ENCODE measurements at places on chromosomes 7 and 10. TPM values are rescaled to one million over a fixed set of nuclear protein-coding genes. Genes with fewer than 3 reads are reported as not detected.

- peaks cover 2% of the 10 kb centered on the region for H3K4me1 ChIP-seq
- H3K27ac ChIP-seq, result no peak overlapping the region
- no peak for DNase-seq
- H3K36me3 ChIP-seq, result no peaks in the 10 kb centered on the region
These were observed 18.7 kb downstream of the CNPY1 start for GRCh38 chr7:155527664-155528063.

- H3K4me1 ChIP-seq, result no peaks in the 10 kb centered on the region
- H3K27ac ChIP-seq, result no peak overlapping the region
- H3K36me3 ChIP-seq, result no peaks in the 10 kb centered on the region
- no peak for DNase-seq
These were observed 39.0 kb downstream of the SEMA3C start for GRCh38 chr7:80879849-80880248.

The SLC13A1 gene
- total RNA-seq, result not detected

GRCh38 chr10:78335691-78336401, 302.2 kb downstream of the RPS24 start:
- no peak overlapping the region for H3K27ac ChIP-seq
- peaks cover 8% of the 10 kb centered on the region for H3K27me3 ChIP-seq
- no peak overlapping the region for H3K4me3 ChIP-seq
- H3K36me3 ChIP-seq, result no peaks in the 10 kb centered on the region
- H3K4me1 ChIP-seq, result no peaks in the 10 kb centered on the region
- DNase-seq, result no peak

- no peaks in the 10 kb centered on the region for H3K4me1 ChIP-seq
- H3K4me3 ChIP-seq, result no peak overlapping the region
- DNase-seq, result no peak
These were observed 303.4 kb downstream of the GFRA1 start for GRCh38 chr10:115969591-115969990.

The CUZD1 gene
- 3.4 TPM for total RNA-seq

Measured in activated naive CD8-positive, alpha-beta T cell treated with anti-CD3 and anti-CD28 coated beads, Interleukin-2, amount 10 ng/mL, durations not matched to agents 7 days and 5 days (primary cell).